ENCODE measurements at places on chromosomes 2 and 18.
A peak's percentile ranks its signal among the peaks of the same experiment; 100 is the strongest.

DNA sequence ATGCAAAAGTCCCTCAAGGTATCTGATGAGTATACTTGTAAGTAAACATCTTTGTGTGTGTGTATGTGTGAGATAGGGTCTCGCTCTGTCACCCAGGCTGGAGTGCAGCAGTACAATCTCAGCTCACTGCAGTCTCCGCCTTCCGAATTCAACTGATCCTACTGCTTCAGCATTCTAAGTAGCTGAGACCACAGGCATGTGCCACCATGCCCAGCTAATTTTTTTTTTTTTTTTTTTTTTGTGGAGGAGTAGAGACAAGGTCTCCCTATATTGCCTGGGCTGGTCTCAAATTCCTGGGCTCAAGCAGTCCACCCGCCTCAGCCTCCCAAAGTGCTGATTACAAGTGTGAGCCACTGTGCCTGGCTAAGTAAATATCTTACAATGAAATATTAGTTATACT, 23.2 kb downstream of the ADAM17 start:
- no peak for DNase-seq

GRCh38 chr2:210577263-210578071, 21.1 kb downstream of the CPS1 start:
- DNase-seq = peak; percentile 78

DNA sequence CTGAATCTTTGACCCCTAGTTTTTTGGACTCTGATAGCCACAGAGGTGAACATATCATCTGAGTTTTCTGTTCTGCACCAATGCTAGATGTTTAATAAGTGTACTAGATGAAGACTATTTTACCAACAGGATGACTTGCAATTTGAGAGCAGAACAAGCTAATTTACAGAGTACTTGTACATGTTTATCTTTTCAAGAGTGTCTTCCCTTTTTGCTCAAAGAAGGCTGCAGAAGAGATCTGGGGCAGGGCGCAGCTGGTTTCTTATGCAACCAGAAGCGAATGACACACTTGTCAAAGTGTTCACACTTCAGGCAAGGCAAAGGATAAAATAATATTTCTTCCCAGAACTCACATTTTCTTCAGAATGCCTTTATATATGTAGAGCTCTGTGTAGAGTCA, 86.0 kb downstream of the VWA3B start:
- no peak for DNase-seq

DNA sequence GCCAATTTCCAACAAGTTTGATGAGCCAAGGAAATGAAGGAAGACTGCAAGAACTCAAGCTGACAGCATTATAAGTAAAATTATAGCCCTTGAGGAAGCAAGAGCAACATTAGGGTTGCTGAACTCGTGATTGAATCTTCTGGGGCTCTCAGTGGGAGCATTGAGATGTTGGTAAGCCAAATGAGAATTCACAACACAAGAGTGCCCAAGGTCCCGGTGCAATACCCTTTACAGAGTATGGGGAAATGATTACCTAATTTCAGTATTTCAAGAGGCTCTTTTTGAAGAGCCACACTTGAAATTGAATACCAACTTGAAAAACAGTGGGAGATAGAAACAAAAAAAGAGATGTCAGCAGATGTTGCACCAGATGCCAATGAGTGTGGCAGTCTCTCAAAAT, 554.5 kb downstream of the STK39 start:
- no peak for DNase-seq

DNA sequence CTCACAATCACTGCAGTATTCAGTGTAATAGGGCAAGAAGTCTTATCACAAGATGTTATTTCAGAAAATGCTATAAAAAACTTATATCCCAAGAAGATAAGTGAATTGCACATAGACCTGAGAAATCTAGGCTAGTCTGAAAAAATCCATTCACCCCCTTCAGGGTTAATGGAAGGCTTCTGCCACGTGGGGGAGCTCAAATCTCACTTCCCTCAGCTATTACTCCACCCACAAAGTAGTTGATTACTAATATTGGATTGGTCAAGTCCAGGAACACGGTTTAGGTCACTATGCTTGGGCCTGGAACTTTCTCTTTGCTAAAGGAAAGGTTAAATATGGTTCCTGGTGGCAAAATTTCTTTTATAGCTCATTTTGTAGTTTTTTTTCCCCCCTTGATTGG, 51.2 kb upstream of the ADAM23 start:
- peak; percentile 75 for DNase-seq

DNA sequence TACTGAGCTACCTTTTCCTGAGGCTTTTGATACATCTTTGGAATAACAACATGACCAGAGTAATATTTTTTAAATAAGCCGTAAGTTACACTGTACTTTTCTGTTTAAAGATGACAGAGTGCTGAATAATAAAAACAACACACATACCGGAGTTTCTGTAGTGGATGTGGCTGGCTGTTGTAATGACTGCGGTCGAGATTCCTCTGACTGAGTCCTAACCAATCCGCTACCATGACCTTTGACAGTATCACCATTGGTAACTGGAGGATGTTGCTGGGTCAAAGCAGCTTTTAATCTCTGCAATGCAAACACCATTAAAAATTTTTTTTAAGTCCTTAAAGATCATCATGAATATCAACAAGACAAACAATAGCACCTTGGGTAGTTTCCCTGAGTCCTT, 70.7 kb downstream of the ATF2 start:
- no peak for DNase-seq

DNA sequence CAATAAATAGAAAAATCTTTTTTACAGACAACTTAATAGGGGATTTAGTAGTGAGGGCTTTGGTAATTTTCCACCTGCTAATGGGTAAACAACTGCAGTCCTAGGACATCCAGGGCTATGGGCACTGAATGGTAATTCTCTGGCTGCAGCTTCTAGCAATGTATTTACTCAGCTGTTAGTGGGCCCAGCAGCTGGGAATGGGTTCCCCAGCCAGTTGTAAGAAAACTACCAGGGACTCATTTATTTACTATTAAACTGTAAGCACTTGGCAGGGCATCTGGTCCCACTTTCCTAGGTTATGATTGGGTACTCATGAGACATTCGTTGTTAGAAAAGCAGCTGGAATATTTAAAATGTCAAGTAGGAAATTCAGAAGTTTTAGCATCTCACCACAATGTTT, 363.8 kb upstream of the TRIB2 start:
- no peak for DNase-seq

DNA sequence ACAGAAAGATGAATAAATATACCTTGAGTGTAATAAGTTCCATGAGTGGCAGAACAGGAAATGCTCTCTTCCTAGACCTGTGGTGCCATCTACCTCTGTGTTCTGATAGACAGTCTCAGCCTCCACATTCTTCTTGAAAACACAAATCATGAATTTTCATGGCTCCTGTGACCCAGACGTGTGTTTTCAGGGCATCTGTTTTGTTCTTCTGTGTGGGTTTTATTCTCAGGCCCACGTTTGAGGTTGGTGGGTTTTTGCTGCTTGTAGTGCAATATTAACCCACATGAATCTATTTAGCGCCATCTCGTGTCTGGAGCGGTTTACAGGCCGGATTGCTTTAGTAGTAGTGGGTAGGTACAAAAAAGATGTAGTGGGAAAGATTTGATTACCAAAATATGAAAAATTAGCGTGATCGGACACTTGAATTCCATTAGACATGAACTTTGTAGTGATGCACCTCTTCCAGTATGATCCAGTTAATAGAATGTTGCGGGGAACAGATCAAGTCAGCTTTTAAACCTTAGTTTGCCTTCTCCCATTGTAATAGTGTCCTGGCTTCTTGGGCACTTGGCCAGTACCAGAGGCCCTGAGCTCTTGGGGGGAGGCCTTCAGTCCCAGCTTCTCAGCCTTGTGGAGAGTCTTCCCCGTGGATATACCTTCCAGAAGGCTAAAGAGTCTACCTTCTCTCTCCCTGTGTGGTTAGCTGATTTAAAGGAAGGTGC, 256.5 kb downstream of the TPGS2 start:
- peak; percentile 67 for DNase-seq

DNA sequence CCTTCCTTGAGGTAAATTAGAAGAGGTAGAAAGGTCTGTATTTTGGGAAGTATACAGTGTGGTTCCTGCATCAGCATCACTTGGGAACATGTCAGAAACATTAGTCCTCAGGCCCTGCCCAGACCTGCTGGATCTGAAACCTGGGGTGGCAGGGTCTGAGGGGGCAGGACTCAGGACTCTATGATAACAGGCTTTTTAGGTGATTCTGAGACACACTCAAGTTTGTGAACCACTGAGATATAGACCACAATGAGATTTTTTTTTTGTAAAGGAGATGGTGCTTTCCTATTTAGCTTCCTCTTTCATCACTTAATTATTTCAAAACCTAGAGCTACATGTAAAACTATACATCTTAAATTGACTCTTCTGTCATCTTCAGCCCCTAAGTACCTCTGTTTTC, 262.7 kb upstream of the SPOPL start:
- no peak for DNase-seq

- DNase-seq = no peak
Measured at GRCh38 chr2:9398881-9399780, 24.2 kb downstream of the ITGB1BP1 start.

DNA sequence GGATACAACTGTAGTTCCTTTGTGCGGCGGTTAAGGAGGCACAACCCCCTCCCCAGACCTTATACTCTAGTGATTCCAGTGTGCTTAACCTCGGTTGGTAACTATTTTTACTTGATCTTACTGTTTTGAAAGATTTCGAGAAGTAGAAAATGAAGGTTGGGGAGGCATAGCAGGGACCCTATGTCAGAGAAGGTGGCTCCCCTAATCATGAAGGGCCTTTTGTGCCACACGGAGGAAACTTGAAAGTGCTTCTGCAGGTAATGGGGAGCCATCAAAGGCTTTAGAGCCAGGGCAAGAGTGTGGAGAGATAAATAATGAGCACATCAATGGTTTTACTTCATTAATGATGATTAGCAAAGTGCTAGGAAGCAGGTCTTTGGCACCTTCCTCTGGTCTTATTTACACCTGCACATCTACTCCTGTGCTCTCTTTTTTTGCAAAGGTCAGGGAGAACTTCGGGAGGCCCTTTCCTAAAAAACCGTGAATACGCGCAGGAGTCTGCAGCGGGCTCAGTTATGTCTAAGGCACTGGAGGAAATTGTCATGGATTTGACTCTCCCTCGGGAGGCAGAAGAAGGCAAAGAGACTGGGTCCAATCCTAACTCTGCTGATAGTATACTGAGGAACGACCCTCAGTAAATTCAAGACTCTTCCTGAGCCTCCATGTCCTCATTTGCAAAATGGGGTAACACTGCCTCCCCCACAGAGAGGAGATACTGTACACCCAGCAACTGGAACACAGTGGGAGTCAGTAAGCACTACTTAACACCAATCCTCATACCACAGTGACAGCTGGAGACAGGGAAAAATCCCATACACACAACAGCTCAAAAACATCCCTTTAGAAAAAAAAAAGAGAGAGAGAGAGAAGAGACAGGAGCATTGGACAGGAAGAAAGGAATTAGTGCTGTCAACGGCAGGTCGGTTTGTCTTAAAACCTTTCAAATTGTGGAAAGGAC, 81.6 kb downstream of the DDX1 start:
- DNase-seq = no peak

DNA sequence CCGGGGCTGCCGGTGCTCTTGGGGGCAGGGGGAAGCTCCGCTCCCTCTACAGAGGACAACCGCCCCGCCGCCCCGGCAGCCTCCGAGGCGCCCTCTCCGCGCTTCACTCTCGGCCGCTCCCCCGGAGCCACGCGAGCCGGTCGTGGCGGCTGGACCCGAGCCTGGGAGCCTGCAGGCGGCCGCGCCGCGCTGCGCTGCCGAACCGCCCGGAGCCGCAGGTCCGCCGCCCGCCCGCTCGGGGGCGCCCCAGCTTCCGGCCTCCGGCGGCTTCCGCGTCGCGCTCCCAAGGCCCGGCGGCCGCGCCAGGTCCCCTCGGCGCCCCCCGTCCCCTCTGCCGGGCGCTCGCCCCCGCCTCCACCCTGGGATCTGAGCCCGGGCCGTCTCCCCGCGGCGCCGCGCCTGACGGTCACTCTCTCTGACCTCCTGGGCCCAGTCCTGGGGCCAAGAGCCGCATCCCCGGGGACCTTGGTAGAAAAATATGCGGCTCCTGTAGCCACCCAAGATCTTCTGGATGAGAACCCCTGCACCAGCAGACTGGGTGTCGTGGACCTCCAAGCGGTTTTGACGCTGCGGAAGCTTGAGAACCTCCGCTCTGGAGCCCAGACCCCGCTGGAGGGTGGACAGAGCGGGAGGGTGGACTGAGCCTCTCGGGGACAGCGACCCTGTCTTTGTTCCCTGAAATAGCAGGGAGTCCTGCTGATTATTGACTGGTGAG, 44.3 kb downstream of the SERTAD2 start:
- DNase-seq = peak; percentile 46

- peak; percentile 93 for DNase-seq
Measured at GRCh38 chr18:25737710-25738311, 352.6 kb downstream of the SS18 start.

DNA sequence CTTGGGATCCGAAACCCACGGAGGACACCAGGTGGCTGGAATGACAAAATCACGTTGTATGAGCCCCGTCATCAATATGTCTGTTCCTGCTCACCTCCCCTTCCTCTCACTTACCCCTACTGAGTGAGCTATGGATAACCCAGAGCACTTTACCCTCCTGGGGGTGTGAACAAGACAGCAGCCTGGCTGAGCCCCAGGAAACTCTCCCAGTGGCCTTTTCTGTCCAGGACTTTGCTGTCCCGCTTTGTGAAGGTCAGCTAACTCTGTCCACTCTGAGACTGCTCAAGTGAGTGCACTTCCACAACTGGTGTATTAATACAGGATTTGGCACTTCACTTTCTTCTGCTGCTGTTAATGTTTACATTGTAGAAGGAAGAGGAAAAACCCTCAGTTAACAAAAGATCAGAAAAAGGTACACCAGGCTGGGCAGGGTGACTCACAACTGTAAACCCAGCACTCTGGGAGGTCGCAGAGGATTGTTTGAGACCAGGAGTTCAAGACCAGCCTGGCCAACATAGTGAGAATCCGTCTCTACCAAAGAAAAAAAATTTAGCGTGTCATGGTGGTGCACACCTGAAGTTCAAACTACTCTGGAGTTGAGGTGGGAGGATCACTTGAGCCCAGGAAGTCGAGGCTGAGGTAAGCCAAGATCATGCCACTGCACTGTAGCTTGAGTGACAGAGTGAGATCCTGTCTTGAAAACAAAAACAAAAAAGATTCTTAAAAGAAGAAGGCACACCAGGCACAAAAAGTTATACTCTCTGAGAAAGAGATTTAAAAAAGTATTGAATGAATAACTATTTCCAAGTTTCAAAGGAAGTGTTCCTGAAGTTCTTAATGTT, 90.3 kb downstream of the CLHC1 start:
- no peak for DNase-seq

- DNase-seq = no peak
Measured at GRCh38 chr18:42290318-42291307, 335.6 kb downstream of the PIK3C3 start.

- DNase-seq = no peak
Measured at GRCh38 chr2:26364669-26365068, 18.1 kb upstream of the ADGRF3 start.
